ENCODE measurements at places on chromosomes 11 and 22.

DNA sequence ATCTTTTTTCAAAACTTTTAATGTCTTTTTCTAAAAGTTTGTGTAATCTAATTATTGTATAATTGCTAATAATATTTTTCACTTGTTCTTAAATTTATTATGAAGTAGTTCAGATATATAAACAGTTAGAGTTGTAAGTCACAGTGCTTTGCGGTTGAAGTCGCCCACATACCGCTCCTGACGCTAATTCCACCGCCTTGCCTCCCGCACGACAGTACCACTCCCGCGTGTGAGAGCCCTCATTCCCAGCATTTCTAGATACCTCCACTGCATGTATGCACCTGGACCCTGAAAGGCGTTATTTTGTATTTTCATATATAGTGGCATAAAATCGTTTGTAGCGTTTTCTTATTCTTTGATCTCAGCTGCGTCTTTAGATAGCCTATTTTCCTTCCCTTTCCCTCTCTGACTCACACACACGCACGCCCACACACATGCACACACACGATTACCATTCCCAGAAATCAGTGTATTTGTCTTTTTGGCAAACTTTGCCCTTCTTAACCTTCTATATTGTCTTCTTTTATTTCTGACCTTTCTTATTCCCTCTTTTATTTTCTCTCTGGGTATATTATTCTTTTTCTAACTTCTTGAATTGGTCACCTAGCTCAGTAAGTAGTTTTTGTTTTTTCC is 56.4 kb upstream of the PITPNB start:
- DNase-seq: no peak

GRCh38 chr11:64643256-64643881 is 52.3 kb downstream of the SLC22A12 start:
- no peak for DNase-seq

DNA sequence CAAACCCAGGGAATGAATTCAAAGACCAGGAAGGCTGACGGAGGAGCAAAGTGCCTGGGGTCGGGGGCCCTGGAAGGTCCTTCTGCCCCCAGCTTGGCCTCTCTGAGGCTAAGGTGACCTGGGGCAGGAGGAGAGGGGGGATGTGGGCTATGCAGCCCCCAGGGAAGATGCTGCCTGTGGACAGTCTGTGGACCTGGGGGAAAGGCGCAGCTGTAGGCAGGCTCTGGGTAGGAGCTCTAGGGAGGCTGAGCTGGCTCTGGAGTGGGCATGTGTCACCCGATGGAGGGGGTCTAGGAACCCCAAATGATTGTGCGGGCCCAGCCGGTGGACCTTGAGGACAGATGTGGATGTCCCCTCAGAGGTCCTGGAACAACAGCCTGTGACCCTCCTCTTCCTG is 42.8 kb downstream of the WNT7B start:
- DNase-seq: no peak

GRCh38 chr22:39680486-39680885 is 109.9 kb downstream of the CACNA1I start:
- DNase-seq: no peak

- no peak for DNase-seq
Measured at GRCh38 chr22:31619611-31620300, 42.3 kb downstream of the PISD start.

DNA sequence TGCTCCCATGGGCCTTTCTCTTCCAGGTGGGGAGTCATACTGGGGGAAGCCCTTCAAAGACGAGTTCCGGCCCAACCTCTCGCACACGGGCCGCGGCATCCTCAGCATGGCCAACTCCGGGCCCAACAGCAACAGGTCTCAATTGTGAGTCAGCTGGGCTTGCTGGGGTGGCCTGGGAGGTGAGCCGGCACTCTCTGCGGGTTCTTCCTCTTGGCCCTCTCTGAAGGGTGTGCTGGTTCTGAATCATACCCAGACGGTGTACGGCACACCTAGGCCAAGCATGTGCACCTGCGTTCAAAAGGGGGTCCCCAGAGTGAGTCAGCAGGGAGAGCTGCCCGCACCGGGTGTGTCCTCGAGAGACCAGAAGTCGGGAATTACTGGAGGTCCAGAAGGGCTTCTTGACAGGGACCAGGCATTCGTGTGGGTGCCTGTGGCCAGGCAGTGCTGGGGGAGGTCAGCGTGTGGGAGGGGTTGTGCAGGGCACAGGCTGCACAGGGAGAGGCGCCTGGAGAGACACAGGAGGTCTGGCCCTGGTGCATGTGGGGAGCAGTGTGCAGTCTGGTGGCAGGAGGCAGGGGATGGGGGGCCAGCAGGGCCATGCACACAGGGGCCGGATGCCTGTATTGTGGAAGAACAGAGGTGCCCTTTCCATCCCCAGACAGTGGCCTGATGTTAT is 23.0 kb downstream of the PPIL2 start:
- no peak for DNase-seq

GRCh38 chr22:39496131-39496838 is 5.8 kb upstream of the MIEF1 start:
- DNase-seq: peak; percentile 46

DNA sequence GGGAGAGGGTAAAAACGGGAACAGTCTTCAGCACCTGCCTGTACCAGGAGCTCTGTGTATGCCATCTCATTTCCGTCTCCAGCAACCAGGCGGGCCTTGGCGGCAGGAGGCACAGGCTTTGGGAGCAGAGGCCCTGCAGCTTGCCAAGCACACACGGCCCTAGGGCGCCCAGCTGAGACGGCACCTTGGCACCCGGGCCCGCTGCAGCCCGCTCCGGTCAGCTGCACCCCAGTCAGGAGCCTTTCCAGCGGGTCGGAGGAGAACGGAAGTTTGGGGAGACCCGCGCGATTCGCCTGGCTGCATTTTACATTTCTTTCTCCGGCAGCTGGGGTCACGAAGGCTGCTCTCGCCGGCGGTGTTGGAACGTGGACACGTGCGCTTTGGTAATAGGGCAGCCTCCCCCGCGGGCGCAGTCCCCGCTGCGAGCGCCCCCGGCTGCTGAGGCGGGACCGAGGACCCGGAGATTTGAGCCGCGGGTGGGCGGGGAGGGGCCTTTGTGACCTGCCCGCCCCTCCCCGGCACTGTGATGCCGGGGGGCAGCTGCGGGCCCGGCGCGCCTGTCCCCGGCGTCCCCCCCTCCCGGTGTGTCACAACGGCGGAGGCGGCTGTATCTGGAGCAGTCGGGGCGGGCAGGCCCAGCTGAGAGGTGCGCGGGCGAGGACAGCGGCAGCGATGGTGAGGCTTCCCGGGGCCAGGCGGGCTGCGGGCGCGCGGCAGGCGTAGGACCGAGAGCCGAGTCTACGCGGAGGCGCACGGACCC is at the start of gene TUBA8:
TUBA8 (plus strand) TSS at position 616 of the 760 bp plus-strand sequence; CDS start at position 673, 57 bp downstream.
- no peak for DNase-seq

DNA sequence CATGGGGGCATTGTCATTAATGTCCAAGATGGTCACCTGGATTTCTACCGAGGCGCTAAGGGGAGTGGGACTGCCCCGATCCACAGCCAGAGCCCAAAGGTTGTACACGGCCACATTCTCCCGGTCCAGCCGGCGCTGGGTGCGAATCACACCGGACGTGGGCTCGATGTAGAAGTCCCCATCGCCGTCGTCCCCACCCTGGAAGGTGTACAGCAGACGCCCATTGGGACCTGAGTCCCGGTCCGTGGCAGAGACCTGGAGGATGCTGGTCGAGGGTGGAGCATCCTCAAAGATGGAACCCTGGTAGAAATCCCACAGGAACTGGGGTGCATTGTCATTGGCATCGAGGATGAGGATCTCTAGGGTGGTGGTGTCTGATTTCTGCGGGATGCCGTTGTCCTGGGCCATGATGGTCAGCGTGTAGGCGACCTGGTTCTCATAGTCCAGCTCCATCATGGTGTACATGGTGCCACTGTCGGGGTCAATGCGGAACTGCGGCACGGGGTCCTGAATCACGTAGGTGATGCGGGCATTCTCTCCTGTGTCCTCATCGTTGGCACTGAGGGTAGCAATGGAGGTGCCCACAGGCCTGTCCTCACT is 3.1 kb downstream of the CELSR1 start:
- DNase-seq: no peak

DNA sequence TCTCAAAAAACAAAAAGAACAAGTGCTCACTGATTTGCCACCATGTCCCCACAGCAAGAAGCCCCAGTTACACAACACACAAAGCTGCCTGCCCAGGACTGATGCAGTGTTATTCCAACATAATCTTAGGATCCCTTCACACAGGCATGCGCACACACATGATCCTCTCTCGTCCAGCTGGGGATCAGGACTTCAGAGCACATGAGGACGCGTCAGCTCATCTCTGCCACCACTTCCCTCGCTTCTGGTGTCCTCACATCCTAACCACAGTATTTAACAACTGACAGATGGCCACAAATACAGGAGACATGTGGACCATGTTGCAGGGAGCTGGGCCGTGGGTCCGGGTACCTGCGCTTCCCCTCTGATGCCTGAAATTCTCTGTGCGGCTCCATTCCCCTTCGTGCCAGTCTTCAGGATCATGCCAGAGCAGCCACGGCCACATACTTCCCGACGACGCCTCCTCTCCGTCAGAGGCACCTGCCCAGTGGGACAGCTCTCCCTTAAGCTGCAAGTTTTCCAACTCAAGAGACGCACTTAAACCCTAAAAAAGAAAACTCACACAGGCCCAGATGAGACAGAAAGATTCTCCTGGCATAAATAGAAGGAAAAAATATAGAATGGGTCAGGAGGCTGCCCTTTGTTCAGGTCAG is 68.3 kb downstream of the PACSIN2 start:
- DNase-seq: no peak

- DNase-seq: no peak
Measured at GRCh38 chr11:119320776-119321524, 4.0 kb upstream of the MCAM start.

- DNase-seq: peak; percentile 49
Measured at GRCh38 chr11:48055292-48056132, 75.2 kb downstream of the PTPRJ start.

GRCh38 chr11:129273944-129274711 is 82.0 kb upstream of the ARHGAP32 start:
- no peak for DNase-seq
